ENCODE measurements at places on chromosomes 4 and X. TPM values are rescaled to one million over a fixed set of nuclear protein-coding genes. Genes with fewer than 3 reads are reported as not detected.

The TMEM47 gene
- 47.9 TPM for total RNA-seq

The FGFBP2 gene
- total RNA-seq = 6.2 TPM

GRCh38 chr4:15495621-15496020, 25.9 kb downstream of the CC2D2A start:
- no peak for DNase-seq

DNA sequence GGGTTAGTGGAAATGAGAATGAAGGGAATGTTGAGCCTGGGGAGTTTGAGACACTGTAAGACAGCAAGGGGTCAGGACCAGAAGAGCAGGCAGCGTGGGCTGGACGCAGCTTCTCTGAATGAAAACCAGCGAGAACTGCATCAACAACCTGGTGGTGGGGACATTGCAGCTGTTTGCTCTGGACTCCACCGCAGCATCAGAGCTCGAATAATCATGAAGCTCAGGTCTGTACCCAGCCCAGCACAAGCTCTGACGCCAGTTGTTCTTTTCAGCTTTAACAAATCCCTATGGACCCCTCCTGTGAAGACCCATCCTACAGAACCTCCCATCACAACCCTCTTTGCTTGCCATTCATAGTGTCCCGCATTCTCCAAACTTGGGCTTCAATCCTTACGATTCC, 106.8 kb upstream of the PNPLA4 start:
- DNase-seq = no peak

DNA sequence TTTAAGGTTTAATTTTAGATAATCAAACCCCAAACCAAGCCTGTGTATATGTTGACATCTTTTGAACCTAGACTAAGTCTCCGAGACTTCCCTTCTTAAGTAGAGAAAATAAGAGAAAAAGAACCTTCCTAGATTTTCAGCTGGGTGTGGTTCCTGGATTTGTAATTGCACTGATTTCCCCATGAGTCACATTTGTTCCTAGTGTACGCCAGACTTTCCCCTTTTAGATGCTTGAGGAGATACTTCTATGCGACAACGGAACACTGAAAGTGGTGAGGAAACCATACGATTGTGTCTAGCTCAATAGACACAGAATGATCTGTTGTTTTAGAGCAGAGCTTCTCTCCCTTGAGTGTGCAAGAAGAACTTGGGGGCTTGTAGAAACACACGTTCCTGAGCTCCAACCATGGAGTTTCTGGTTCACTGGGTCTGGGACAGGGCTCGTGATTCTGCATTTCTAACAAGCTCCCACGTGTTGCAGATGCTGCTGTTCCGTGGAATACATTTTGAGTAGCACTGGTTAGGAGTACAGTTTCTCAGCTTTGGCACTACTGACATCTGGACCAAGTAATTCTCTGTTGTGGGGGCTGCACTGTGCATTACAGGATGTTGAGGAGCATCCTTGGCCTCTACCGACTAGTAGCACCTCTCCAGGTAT, 87.1 kb downstream of the AMELX start:
- DNase-seq = no peak

- DNase-seq = no peak
Observed at GRCh38 chrX:149504226-149504914, 736 bp downstream of the IDS start.

- DNase-seq = no peak
Observed at GRCh38 chr4:182144626-182145333, 98.4 kb upstream of the TENM3 start.

The GPRASP3 gene
- total RNA-seq = 4.2 TPM

- no peak for DNase-seq
Observed at GRCh38 chrX:39731330-39731667, 366.5 kb downstream of the BCOR start.

The BMP2K gene
- 134 TPM for total RNA-seq

The IL15 gene
- 4.0 TPM for total RNA-seq

The LEF1 gene
- 2.6 TPM for total RNA-seq

The BMX gene
- 2.3 TPM for total RNA-seq

- DNase-seq = no peak
Observed at GRCh38 chr4:150569384-150569987, 12.5 kb upstream of the MAB21L2 start.

DNA sequence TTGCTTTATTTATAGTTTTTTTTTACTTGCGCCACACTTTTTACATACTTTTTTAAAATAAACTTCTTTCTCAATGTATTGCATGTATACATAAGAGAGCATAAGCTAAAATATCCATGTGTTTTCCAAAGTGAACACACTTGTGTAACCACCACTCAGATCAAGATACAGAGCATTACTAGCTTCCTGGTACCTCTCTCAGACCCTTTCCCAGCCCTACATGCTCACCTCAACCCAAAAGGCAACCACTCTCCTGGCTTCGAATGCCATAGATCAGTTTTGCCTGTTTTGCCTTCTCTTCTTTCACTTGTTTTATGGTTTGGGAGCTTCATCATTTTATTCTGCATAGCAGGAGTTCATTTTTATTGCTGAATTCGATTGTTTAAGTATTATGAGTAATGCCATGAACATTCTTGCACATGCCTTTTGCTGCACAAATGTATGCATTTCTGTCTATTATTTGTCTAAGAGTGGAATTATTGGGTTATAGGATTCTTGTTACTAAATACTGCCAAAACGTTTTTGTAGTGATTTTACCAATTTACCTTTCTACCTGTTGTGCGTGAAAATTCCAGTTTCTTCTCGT, 45.9 kb upstream of the NUDT6 start:
- no peak for DNase-seq

- DNase-seq = no peak
Observed at GRCh38 chrX:44989995-44990770, 117.2 kb downstream of the KDM6A start.

All from breast epithelium (tissue), 4 donors.